ENCODE measurements at places on chromosomes 6 and 20. TPM values are rescaled to one million over a fixed set of nuclear protein-coding genes. Genes with fewer than 3 reads are reported as not detected.

Gene CRIP3
- total RNA-seq: 0.29 TPM

Gene TMEM74B
- total RNA-seq: 0.79 TPM

Gene HAO1
- not detected for total RNA-seq

Gene GPSM3
- total RNA-seq: 320 TPM

Gene NOX3
- not detected for total RNA-seq

Gene FNDC1
- not detected for total RNA-seq

Gene TDRD6
- not detected for total RNA-seq

Gene TRDN
- total RNA-seq: not detected

Gene BEND3
- total RNA-seq: 2.1 TPM

Gene CLDN20
- total RNA-seq: not detected

Gene SGK2
- total RNA-seq: 0.63 TPM

Gene BTNL2
- total RNA-seq: not detected

Gene NR2E1
- total RNA-seq: not detected

Gene BPIFB1
- total RNA-seq: not detected

Gene C6orf141
- 0.46 TPM for total RNA-seq

Gene CST3
- total RNA-seq: 0.48 TPM

Gene GHRH
- not detected for total RNA-seq

Gene TNF
- total RNA-seq: 51.3 TPM

Gene EBF4
- total RNA-seq: 0.36 TPM

Gene GRM4
- not detected for total RNA-seq

All from activated naive CD4-positive, alpha-beta T cell treated with anti-CD3 and anti-CD28 coated beads, Interleukin-2, amount 10 ng/mL, durations not matched to agents 5 hours and 36 hours (primary cell).